NCI-H748 treated with DMSO at 0.1 percent for 48 hours (cell line): ENCODE measurements at places on chromosomes 11 and 22.

- peak; percentile 48 for DNase-seq
Observed at GRCh38 chr11:17760102-17761029, 25.8 kb downstream of the KCNC1 start.

DNA sequence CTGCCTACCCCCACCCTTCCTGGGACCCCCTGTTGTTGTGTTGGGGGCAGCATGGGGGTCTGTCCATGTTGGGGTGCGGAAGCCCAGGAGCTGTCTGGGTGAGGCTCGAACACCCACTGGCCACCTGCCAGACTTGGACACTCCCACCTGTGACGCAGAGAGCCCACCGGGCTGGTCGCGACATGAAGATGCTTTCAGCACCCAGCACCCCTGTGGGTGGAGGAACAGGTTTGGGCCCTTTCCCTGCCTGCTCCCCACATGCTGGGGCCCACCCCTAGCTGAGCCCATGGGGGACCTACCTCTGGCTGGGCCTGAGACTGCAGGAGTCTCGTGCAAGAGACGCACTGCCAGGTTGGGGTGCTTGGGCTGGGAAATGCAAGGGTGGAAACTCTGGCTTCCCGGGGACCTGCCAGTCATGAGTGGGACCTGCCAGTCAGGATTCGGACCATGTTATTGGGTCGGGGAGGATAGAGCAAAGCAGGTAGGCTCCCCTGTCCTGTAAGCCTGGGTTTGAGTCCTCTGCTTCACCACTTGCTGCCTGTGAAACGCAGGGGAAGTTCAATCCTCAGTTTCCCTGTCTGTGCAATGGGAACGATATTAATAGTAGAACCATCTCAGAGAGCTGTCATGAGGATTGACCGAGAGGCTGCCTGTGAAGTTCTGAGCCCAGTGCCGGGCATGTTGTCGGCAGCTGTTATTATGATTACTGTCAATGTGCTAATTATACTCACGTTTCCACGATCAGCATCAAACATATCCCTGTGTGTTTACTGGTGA lies 24.1 kb downstream of the KIAA1671 start:
- no peak for DNase-seq

- no peak for DNase-seq
Observed at GRCh38 chr22:19204640-19205039, 26.1 kb upstream of the SLC25A1 start.

- no peak for DNase-seq
Observed at GRCh38 chr11:45288339-45288738, 2.2 kb upstream of the SYT13 start.

GRCh38 chr11:12175694-12176241 lies 65.4 kb downstream of the MICAL2 start:
- no peak for DNase-seq

- no peak for DNase-seq
Observed at GRCh38 chr22:24926849-24927579, 19.5 kb downstream of the LHFPL7 start.

DNA sequence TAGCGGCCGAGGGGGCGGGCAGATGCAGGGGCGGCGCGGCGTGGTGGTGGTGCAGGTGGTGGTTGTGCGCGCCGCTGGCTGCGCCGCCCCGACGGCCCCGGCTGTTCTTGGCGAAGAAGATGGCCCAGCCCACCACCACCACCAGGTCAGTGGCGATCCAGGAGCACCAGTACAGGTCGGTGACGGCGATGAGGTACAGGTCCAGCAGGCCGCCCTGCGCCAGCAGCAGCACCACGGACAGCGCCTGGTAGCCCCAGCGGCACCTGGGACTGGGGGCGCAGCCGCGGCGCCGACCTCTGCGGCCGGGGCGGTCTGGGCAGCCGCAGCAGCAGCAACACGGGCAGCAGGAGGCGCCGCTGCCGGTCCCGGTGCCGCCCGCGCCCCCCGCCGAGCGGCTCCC lies 879 bp downstream of the TMEM121B start:
- DNase-seq = no peak

DNA sequence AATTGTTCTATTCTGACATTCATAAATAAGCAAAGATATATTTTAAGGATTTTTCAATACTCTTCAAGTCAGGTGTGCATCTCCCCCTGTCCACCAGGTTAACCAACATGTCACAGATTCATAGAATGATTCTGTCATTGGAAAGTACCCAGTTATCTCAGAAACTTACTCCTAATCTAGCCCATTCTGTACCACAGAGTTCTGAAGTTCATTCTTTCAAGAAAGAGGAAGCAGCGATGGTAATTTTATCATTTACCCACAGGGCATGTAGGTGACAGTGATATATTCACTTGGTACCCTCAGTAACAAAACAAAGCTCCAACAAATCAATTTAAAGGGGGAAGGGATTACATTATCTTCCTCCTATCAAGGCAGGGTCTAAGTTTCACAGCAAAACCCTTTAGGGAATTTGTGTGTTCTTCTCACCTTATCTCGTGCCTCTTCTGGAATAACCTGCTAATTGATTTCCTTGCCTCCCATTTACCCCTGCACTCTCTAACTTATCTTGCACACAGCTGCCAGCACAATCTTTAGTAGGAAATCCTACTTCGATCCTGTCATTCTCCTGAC lies 19.0 kb upstream of the MPPED2 start:
- DNase-seq = no peak

- DNase-seq = no peak
Observed at GRCh38 chr11:33045551-33046255, 6.3 kb downstream of the TCP11L1 start.

DNA sequence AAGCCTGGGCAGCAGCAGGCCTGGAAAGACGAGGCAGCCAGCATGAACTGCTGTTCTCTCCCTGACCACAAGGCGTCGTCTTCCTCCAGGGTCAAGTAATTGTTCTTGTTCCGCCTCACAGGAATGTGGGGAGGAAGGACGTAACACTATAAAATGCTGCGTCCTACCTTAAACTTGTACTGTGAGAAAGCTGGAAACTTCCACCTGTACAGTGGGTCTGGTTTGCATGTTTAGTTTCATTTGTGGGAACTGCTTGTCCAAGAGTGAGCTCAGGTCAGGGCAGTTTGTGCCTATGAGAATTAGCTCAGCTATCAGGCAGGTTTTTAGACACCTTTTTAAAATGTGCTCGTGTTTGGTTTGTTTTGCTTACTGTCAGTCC lies 55.2 kb downstream of the PANX1 start:
- DNase-seq = no peak

- DNase-seq = no peak
Observed at GRCh38 chr11:7081441-7081840, 7.4 kb upstream of the RBMXL2 start.

GRCh38 chr22:42760806-42761565 lies 40.3 kb upstream of the A4GALT start:
- no peak for DNase-seq

DNA sequence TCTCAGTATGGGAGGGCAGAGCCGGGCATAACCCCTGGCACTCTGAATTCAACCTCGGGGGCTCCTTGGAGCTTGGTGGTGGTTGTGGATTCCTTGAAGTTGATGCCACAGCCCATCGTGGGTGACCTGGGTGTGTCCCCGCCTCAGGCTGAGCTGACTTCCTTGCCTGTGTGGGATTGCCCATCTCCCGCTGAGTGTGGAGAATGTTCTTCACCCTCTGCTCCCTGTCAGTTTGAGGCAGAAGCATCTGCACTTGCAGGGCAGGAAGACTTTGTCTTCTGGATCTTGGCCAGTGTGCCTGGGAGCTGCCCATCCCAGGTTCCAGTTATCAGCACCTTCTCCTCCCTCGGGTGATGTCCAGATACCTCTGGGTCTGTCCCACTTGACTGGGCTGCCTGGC lies 25.3 kb downstream of the CD82 start:
- DNase-seq = no peak

GRCh38 chr11:65934014-65934413 lies 11.3 kb upstream of the TSGA10IP start:
- no peak for DNase-seq

GRCh38 chr11:67368621-67369020 lies 4.8 kb downstream of the CLCF1 start:
- no peak for DNase-seq

GRCh38 chr11:39804271-39804670 lies 1655.2 kb downstream of the LRRC4C start:
- no peak for DNase-seq

DNA sequence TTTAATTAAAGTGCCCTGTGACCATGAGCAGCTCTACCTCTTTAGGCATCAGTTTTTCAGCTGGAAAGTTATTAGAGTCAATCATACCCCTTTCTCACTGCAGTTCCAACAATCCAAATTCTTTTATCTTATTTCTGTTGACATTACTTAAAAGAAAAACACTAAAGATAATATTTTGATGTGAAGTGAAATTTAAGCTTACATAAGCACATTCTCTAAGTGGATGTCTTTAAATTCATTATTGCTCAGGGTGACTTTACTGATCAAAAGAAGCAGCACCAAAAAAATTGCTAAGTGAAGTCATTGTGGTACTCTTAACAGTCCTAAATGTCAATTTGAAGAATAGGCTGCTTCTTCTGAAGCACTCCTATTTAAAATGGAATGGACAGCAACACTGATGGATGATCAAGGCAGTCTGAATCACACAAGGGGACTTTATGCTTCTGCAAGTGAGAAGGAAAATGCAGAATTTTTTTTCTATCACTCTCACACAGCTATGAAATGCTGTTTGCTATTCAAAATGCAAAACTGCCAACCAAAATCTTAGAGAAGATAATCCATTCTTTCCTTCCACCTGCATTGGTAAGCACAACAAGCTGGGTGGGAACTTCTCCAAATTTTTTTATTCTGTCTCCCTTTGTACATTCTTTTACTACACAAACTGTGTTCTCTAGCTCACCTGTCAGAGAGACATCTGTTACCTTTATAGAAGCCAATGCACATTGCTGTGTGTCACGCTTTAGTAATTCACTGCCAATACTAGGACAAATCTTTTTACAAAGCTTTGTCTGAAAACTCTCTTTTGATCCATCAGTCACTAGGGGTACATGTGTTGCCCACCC lies 179.9 kb downstream of the GRIA4 start:
- no peak for DNase-seq

- DNase-seq = no peak
Observed at GRCh38 chr11:7603031-7603781, 70.1 kb downstream of the CYB5R2 start.

DNA sequence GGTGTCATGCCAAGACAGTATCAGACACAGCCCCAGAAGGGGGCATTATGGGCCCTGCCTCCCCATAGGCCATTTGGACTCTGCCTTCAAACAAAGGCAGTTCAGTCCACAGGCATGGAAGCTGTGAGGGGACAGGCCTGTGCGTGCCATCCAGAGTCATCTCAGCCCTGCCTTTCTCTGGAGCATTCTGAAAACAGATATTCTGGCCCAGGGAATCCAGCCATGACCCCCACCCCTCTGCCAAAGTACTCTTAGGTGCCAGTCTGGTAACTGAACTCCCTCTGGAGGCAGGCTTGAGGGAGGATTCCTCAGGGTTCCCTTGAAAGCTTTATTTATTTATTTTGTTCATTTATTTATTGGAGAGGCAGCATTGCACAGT lies 14.6 kb downstream of the IL10RA start:
- DNase-seq = no peak

DNA sequence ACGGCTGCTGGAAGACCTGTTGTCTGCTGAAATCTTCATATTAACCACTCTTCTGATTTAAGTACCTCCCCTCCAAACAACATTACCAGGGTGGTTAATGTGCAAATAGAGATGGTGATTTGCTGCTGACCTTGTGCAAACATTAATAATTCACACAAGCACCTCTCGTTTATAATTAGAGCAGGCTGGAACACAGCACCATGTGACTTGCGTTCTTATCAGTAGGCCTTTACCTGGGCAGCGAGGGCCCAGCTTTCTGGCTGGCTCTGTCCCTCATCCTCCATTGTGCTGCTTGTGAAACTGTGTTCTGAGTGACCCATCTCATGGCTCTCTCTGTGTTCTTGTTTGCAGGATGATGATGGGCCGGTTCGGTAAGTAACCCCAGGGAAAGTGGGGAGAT lies 41.0 kb upstream of the PARVG start:
- DNase-seq = peak; percentile 83

DNA sequence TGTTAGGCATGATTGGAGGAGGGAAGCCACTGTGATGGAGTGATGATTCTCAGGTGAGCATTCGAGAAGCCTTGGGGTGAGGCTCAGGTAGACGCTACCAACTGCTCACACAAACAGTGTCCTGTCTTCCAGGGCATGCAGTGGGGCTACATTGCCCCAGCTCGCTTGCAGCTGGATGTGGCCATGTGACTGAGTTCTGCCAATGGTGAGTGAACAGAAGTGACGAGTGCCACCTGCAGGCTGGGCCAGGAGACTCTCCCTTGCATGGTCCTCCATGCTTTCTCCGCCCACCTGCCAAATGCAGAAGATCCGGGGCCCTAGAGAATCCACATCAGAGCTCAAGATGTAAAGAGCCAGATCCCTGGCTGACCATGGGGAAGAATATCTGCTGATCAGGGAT lies 195.9 kb downstream of the BCR start:
- no peak for DNase-seq

DNA sequence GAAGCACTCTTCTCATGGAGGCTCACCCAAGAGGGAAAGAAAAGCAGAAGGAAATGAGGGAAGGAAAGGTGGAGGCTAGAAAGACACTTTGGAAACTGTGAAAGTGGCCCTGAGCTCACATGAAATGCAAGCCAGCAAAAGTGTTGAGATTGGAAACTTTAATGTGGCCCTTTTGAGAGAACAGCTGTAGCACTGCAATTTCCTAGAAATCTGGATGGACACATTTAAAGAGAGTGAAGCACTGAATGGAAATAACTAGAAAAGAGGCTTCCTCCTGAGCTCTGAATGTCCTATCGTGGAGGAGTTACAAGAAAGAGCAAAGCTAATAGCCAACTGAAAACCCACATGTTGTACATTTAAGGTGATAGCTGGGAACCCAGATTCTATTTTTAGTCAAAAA lies 56.0 kb downstream of the LIF start:
- no peak for DNase-seq

DNA sequence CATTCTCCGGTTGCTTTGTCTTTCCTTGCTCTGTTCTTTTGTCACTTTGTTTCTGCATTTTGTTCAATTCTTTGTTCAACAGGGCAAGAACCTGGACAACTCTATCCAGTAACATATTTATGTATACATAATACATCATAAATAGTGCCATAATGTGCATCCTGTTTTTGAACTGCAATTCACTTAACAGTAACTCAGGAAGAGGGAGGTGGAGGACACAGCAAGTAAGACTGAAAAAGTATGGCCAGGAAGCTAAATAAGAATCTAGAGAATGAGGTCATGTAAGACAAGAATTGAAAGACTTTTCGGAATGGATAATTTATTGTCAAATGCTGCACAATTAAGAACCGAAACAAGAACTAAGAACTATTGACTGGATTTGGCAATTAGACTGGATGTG lies 29.2 kb upstream of the CHORDC1 start:
- DNase-seq = no peak

GRCh38 chr22:27139935-27140511 lies 482.6 kb downstream of the MIAT start:
- DNase-seq = no peak
